Esophagus squamous epithelium (tissue), 5 donors: ENCODE measurements at places on chromosomes 7 and 10.

- H3K27me3 ChIP-seq: no peaks in the 10 kb centered on the region
- H3K27ac ChIP-seq: no peak overlapping the region
Observed at GRCh38 chr10:12943425-12943824, 58.1 kb downstream of the CCDC3 start.

- DNase-seq: no peak
- H3K4me1 ChIP-seq: peaks cover 11% of the 10 kb centered on the region
- H3K27ac ChIP-seq: no peak overlapping the region
- no peaks in the 10 kb centered on the region for H3K27me3 ChIP-seq
Observed at GRCh38 chr10:100347568-100348195, 649 bp downstream of the SCD start.

- peaks cover 47% of the 10 kb centered on the region for H3K4me1 ChIP-seq
- no peak overlapping the region for H3K4me3 ChIP-seq
- H3K27ac ChIP-seq: no peak overlapping the region
- no peak for DNase-seq
- no peaks in the 10 kb centered on the region for H3K27me3 ChIP-seq
Observed at GRCh38 chr10:1467334-1468076, 269.8 kb downstream of the ADARB2 start.

DNA sequence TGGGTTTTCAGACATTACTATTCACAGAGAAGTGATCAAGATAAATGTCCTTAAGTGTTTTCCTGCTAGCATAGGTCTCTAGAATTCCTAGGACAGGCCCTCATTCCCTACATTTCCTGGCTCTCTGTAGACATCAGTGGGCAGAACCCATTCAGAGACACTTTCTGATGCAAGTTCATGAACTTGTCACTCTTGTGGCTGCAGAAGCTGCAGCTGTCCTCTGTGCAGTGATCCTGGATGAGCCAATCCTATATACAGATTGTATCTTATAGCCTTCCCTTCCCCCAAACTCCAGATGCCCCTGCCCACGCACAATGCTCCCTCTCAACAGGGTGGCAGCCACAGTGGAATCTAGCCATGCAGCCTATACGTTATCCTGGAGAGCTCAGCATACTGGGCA lies 12.6 kb upstream of the GRB10 start:
- H3K36me3 ChIP-seq: no peaks in the 10 kb centered on the region
- peaks cover 5% of the 10 kb centered on the region for H3K4me1 ChIP-seq
- H3K27ac ChIP-seq: no peak overlapping the region
- DNase-seq: no peak
- H3K27me3 ChIP-seq: no peaks in the 10 kb centered on the region
- no peak overlapping the region for H3K4me3 ChIP-seq

- no peaks in the 10 kb centered on the region for H3K27me3 ChIP-seq
- no peak overlapping the region for H3K4me3 ChIP-seq
- H3K4me1 ChIP-seq: no peaks in the 10 kb centered on the region
- H3K27ac ChIP-seq: no peak overlapping the region
Observed at GRCh38 chr7:134246761-134247160, 70.0 kb downstream of the SLC35B4 start.

DNA sequence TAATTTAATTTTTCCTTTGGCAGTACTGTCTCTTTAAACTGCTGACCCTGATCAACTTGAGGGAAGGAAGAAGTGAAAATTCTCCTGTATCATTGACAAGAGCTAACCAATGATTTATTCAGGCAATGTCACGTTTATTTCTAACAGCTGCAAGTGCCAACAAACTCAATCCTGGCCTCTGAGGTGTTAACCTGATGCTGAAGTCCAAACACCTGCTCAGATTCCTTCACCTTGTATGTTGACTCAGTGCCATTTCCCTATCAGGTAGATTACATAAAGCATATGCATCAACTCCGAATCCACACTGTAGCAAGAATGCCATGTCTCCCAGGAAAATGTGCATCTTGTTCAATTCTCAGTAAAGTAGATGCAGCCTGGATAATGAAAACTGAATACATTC lies 820.0 kb downstream of the XPNPEP1 start:
- H3K36me3 ChIP-seq: no peaks in the 10 kb centered on the region
- no peak overlapping the region for H3K27ac ChIP-seq
- DNase-seq: no peak
- no peak overlapping the region for H3K4me3 ChIP-seq
- no peaks in the 10 kb centered on the region for H3K4me1 ChIP-seq
- H3K27me3 ChIP-seq: no peaks in the 10 kb centered on the region

DNA sequence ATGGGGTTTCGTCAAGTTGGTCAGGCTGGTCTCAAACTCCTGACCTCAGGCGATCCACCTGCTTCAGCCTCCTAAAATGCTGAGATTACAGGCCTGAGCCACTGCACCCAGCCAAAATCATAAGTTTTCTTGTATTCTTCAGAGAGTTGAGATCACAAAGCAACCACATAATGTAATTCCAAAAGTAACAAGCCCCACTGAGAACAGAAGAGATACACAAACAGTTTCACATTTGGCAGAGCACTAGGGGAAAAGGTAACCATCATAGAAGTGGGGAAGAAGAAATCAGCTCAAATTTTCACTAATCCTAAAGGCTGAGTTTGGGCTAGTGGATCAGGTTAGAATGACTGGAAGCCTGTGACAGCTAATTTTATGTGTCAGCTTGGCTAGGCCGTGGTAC lies 5.4 kb upstream of the CEP41 start:
- no peak overlapping the region for H3K4me3 ChIP-seq
- peaks cover 6% of the 10 kb centered on the region for H3K4me1 ChIP-seq
- no peaks in the 10 kb centered on the region for H3K27me3 ChIP-seq
- no peaks in the 10 kb centered on the region for H3K36me3 ChIP-seq
- no peak overlapping the region for H3K27ac ChIP-seq

GRCh38 chr7:20783700-20784387 lies 2.8 kb downstream of the SP8 start:
- peaks cover 55% of the 10 kb centered on the region for H3K27me3 ChIP-seq
- no peaks in the 10 kb centered on the region for H3K36me3 ChIP-seq
- no peak overlapping the region for H3K4me3 ChIP-seq
- H3K4me1 ChIP-seq: peaks cover 20% of the 10 kb centered on the region
